ENCODE measurements at places on chromosomes 13 and 19.

DNA sequence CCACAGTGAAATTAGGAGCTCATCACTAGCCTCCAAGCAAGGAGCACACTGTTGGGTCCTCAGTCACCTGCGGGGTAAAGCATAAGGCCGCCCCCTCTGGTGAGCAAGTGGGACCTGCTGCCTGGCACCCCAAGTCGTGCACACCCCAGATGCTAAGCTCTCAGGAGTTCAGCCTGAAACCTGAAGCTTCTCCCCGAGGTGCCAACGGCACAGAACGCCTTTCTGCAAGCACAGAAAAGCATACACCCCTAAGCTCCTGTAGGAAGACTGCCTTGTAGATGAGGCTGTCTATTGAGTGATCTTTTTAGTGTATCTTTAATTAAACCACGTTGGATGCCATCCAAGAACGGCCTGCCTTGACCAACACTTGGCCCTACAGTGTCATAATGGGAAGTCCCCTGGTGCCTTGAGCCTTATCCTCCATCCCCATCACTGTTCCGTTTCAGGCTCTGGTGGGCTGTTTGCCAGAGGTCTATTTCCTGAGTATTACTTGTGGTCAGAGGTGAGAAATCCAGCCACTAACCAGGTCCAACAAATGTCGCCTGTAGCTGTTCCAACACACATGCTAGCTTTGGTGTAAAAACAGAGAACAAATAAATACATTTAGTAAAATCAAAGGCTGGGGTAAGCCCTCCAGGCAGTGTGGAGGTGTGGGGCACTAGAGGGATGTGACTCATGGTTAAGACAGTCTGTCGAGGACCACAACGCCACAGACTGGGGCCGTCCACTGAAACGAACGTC lies 44.8 kb downstream of the C13orf42 start:
- no peak for ATAC-seq

- ATAC-seq: no peak
Measured at GRCh38 chr13:110294146-110294545, 12.8 kb downstream of the COL4A1 start.

- no peak for ATAC-seq
Measured at GRCh38 chr19:34806976-34807860, 34.2 kb upstream of the ZNF599 start.

GRCh38 chr13:68125087-68125480 lies 894.9 kb upstream of the PCDH9 start:
- no peak for ATAC-seq

DNA sequence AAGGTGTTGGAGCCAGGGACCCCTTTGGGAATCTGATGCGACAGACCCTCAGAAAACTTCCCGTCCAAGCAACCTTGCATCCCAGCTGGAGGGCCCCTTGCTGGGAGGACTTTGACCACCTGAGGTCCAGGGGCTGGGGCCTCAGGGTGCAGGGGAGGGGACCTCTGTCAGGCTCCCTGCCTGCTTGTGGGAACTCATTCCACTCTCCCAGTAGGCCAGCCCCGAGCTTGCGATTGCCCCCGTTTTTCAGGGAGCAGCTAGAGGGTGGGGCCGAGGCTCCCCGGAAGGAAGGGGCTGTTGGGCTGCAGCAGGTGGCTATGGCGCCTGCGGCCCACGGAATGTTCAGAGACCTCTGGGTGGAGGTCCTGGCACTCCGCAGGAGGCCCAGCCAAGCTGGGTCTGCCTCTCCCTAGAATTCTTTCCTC lies 2.8 kb downstream of the GNA11 start:
- no peak for ATAC-seq

GRCh38 chr13:87259479-87260083 lies 411.6 kb upstream of the SLITRK5 start:
- ATAC-seq: no peak
